Activated naive CD4-positive, alpha-beta T cell treated with anti-CD3 and anti-CD28 coated beads, Interleukin-2, amount 50 U/mL, for 16 hours (primary cell): ENCODE measurements at places on chromosomes 2 and 18.

- no peak for DNase-seq
These were observed 27.9 kb upstream of the EPC2 start for GRCh38 chr2:148616662-148617061.

- no peak for DNase-seq
These were observed 89.6 kb downstream of the NBEAL1 start for GRCh38 chr2:203104273-203104672.

- no peak for DNase-seq
These were observed 6.5 kb upstream of the KCNG2 start for GRCh38 chr18:79790996-79791972.

DNA sequence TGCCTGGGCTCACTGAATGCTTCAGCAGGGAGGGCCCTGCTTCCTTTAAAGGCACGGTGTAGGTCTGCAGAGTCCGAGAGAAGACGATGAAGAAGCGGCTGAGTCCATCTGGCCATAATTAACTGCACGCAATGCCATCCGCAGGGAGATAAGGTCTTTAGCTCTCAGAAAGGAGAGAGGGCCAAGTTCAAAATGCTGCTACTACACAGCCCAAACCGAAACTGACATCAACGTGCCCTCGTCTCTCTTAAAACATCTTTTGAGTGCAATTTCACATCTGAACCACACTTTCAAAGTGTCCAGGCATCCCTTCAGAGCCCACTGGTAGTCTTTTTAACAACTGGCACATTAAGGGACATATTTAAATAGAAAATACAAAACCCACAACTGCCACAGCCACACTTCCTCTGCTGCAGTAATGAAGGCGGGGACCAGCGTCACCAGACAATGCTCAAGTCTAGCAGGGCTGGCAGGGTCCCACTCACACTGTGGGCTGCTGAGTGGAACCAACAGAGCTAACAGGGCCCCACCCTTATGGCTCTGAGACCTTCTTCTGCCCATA lies 35.8 kb downstream of the ST3GAL5 start:
- DNase-seq: peak; percentile 51
